ENCODE measurements at places on chromosomes 1 and 21.
A peak's percentile ranks its signal among the peaks of the same experiment; 100 is the strongest.

DNA sequence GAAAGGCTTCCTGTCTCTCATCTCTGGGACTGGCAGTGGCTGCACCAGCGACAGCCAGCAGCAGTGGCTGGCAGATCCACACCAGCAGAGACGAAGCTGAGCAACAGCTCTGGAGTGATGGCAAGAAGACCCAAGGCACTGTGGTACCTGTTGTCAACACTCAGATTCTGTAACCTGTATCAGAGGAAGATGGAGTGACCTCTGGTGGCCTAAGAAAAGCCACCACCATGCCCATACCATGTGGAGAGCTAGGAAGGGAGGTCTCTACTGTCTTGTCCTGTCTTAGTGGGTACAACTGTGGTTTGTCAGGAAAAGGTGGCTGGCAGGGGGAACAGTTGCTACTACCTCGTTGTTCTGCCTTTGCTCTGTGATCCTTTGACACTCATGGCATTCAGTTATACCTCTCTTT is 22.5 kb upstream of the RHBDL2 start:
- no peak for DNase-seq
- no peaks in the 10 kb centered on the region for H3K27me3 ChIP-seq
- no peak overlapping the region for H3K27ac ChIP-seq
- H3K4me3 ChIP-seq, result no peak overlapping the region

DNA sequence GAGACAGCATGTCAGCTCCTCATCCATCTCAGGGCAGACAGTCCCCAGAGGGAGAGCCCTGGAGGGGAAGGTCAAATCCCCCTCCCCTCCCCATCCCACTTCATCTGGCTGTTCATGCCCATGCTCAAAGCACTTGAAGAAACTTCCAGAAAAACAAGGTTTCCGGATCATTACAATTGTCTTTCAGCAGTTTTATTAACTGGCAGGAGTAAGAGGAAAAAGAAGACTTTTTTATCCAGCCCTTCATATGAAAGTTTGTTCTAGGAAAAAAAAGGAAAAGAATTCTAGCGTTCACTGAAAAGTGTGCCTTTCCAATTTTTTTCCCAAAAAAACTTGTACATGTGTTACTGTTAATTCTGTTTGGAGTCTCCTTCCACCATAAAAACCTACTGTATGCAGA is 145.7 kb upstream of the TIAM1 start:
- no peaks in the 10 kb centered on the region for H3K27me3 ChIP-seq
- H3K27ac ChIP-seq, result no peak overlapping the region
- H3K4me1 ChIP-seq, result peaks cover 2% of the 10 kb centered on the region
- peaks cover 25% of the 10 kb centered on the region for H3K36me3 ChIP-seq

- no peak overlapping the region for H3K4me3 ChIP-seq
- DNase-seq, result no peak
- peaks cover 5% of the 10 kb centered on the region for H3K36me3 ChIP-seq
- H3K4me1 ChIP-seq, result no peaks in the 10 kb centered on the region
These were observed 182.6 kb downstream of the VPS13D start for GRCh38 chr1:12412439-12412838.

GRCh38 chr1:239562095-239562494 is 175.7 kb downstream of the CHRM3 start:
- no peaks in the 10 kb centered on the region for H3K4me1 ChIP-seq
- H3K27ac ChIP-seq, result no peak overlapping the region
- no peak overlapping the region for H3K4me3 ChIP-seq
- no peak for DNase-seq

GRCh38 chr21:46117586-46118315 is 19.8 kb downstream of the COL6A2 start:
- no peaks in the 10 kb centered on the region for H3K36me3 ChIP-seq
- DNase-seq, result no peak
- no peaks in the 10 kb centered on the region for H3K4me1 ChIP-seq
- H3K27me3 ChIP-seq, result no peaks in the 10 kb centered on the region
- no peak overlapping the region for H3K4me3 ChIP-seq

DNA sequence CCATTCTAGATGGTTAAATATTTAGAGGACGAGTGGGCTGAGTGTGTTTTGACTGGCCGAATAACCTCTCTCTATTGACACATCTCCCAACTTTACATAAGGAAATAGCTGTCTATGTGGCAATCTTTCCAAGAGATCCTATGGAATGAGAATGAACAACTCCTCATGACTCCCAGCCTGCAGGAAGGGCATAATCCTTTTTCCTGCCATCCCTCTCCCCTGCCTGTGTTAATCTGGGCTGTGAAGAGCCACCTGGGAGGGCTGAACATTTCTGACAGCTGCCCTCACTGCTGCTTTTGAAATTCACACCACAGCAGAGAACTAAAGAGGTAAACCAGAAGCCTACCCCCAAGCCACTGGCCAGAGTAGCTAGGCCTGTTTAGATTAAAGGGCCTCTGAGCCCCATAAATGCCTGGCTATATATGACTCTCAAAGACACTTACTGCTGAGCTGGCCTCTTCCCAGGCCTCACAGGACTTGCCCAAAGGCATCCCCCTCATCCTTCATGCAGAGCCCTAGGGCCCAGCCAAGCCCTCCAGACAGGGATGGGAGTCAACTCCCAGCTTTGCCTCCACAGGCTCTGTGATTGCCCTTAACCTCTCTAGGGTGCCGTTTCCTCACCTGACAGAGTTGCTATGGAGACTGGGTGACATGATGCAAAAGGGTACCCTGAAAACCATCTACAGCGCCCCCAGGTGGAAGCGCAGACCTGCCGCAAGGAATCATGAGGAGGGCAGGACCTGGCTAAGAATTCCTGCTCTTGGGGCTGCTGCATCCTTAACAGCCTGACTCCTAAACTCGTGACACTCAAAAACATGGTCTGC is 42.0 kb upstream of the LDLRAP1 start:
- no peak overlapping the region for H3K27ac ChIP-seq
- H3K27me3 ChIP-seq, result no peaks in the 10 kb centered on the region
- H3K4me1 ChIP-seq, result peaks cover 2% of the 10 kb centered on the region
- H3K36me3 ChIP-seq, result peaks cover 7% of the 10 kb centered on the region
- no peak for DNase-seq

DNA sequence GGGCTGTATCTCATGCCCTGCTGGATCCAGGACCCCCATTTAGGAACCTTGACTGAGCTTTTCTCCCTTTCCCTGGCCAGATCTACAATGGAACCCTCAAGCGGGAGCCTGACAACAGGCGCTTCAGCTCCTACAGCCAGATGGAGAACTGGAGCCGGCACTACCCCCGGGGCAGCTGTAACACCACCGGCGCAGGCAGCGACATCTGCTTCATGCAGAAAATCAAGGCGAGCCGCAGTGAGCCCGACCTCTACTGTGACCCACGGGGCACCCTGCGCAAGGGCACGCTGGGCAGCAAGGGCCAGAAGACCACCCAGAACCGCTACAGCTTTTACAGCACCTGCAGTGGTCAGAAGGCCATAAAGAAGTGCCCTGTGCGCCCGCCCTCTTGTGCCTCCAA is 29.8 kb downstream of the PKP1 start:
- H3K4me3 ChIP-seq, result no peak overlapping the region
- H3K4me1 ChIP-seq, result no peaks in the 10 kb centered on the region
- no peaks in the 10 kb centered on the region for H3K27me3 ChIP-seq
- H3K27ac ChIP-seq, result no peak overlapping the region
- no peak for DNase-seq
- H3K36me3 ChIP-seq, result no peaks in the 10 kb centered on the region

GRCh38 chr21:38908537-38908936 is 102.8 kb downstream of the ETS2 start:
- H3K36me3 ChIP-seq, result no peaks in the 10 kb centered on the region
- H3K4me3 ChIP-seq, result no peak overlapping the region
- H3K27me3 ChIP-seq, result peaks cover 27% of the 10 kb centered on the region
- no peak for DNase-seq

DNA sequence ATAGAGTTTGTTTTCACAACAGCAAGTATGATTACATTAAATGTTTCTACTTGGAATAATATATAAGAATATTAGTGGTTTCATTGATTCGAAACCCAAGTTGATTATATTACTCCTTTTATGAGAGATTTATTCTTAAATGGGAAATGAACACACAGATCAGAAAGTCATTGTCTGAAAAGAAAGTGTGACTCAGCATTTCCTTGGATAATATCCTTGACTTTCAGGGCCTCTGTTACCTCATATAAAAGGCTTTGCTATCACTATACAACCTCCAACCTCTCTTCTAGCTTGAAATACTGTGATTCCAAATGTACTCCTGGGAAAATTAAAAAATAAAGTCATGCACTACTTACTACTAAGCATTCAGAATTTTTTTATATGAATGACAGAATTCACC is 295.3 kb upstream of the LYPLAL1 start:
- H3K27ac ChIP-seq, result no peak overlapping the region
- H3K36me3 ChIP-seq, result no peaks in the 10 kb centered on the region
- peaks cover 2% of the 10 kb centered on the region for H3K4me1 ChIP-seq
- DNase-seq, result no peak
- no peak overlapping the region for H3K4me3 ChIP-seq

DNA sequence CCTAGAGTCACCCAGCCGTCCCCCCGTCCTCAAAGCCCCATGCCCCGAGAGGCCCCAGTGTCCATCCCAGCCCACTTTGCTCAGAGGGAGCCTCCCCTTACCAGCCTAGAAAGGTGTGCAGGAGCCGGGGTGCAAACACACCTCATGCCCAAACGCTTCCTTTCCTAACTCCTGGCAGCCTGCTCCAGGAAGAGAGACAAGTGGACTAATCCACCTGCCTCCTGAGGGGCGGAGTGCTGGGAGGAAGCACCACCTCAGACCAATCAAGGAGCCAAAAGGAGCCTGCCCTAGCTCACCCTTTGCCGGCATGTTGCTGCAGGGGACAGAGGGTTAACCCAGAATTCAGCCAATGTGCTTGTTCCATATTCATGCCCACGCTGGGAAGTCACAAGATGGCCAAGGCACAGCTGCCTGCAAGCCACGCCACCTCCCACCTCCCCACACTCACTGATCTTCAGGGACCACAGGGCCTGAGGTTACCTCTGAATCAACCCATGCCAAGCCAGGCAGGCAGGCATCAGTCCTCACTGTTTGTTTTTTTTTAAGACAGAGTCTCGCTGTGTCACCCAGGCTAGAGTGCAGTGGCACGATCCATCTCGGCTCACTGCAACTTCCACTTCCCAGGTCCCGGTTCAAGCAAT is 27.8 kb downstream of the PLEKHA6 start:
- DNase-seq, result no peak
- H3K4me3 ChIP-seq, result no peak overlapping the region
- no peaks in the 10 kb centered on the region for H3K36me3 ChIP-seq
- H3K27me3 ChIP-seq, result no peaks in the 10 kb centered on the region

- H3K27ac ChIP-seq, result no peak overlapping the region
- H3K4me1 ChIP-seq, result peaks cover 2% of the 10 kb centered on the region
- no peaks in the 10 kb centered on the region for H3K27me3 ChIP-seq
- no peak for DNase-seq
- no peaks in the 10 kb centered on the region for H3K36me3 ChIP-seq
These were observed 199.8 kb downstream of the USH2A start for GRCh38 chr1:216223486-216223885.

GRCh38 chr1:67420835-67421492 is 9.2 kb downstream of the SERBP1 start:
- no peak overlapping the region for H3K27ac ChIP-seq
- no peak overlapping the region for H3K4me3 ChIP-seq
- no peaks in the 10 kb centered on the region for H3K4me1 ChIP-seq
- no peak for DNase-seq
- peaks cover 32% of the 10 kb centered on the region for H3K36me3 ChIP-seq
- H3K27me3 ChIP-seq, result no peaks in the 10 kb centered on the region

- peaks cover 9% of the 10 kb centered on the region for H3K4me1 ChIP-seq
- DNase-seq, result no peak
- no peaks in the 10 kb centered on the region for H3K36me3 ChIP-seq
- H3K27ac ChIP-seq, result no peak overlapping the region
These were observed 1.4 kb downstream of the LRRN2 start for GRCh38 chr1:204684206-204684570.

GRCh38 chr1:223609066-223609465 is 56.4 kb downstream of the CAPN8 start:
- H3K4me1 ChIP-seq, result no peaks in the 10 kb centered on the region
- no peak overlapping the region for H3K4me3 ChIP-seq
- no peaks in the 10 kb centered on the region for H3K36me3 ChIP-seq
- no peaks in the 10 kb centered on the region for H3K27me3 ChIP-seq

- no peak for DNase-seq
- H3K4me1 ChIP-seq, result no peaks in the 10 kb centered on the region
- H3K4me3 ChIP-seq, result no peak overlapping the region
- H3K27me3 ChIP-seq, result no peaks in the 10 kb centered on the region
- H3K27ac ChIP-seq, result no peak overlapping the region
These were observed 144.2 kb downstream of the PTPRU start for GRCh38 chr1:29380532-29380931.

- no peaks in the 10 kb centered on the region for H3K36me3 ChIP-seq
- no peaks in the 10 kb centered on the region for H3K4me1 ChIP-seq
- H3K27ac ChIP-seq, result no peak overlapping the region
- no peaks in the 10 kb centered on the region for H3K27me3 ChIP-seq
- no peak overlapping the region for H3K4me3 ChIP-seq
These were observed 52.8 kb upstream of the LYPLAL1 start for GRCh38 chr1:219120624-219121544.

- H3K27ac ChIP-seq, result no peak overlapping the region
- no peaks in the 10 kb centered on the region for H3K36me3 ChIP-seq
- H3K4me1 ChIP-seq, result no peaks in the 10 kb centered on the region
- DNase-seq, result no peak
- H3K4me3 ChIP-seq, result no peak overlapping the region
These were observed 622.3 kb downstream of the PTPRU start for GRCh38 chr1:29858646-29859045.

GRCh38 chr1:9792156-9793042 is 31.4 kb downstream of the CLSTN1 start:
- no peaks in the 10 kb centered on the region for H3K36me3 ChIP-seq
- H3K4me3 ChIP-seq, result no peak overlapping the region
- no peak for DNase-seq
- peaks cover 11% of the 10 kb centered on the region for H3K4me1 ChIP-seq
- no peak overlapping the region for H3K27ac ChIP-seq

DNA sequence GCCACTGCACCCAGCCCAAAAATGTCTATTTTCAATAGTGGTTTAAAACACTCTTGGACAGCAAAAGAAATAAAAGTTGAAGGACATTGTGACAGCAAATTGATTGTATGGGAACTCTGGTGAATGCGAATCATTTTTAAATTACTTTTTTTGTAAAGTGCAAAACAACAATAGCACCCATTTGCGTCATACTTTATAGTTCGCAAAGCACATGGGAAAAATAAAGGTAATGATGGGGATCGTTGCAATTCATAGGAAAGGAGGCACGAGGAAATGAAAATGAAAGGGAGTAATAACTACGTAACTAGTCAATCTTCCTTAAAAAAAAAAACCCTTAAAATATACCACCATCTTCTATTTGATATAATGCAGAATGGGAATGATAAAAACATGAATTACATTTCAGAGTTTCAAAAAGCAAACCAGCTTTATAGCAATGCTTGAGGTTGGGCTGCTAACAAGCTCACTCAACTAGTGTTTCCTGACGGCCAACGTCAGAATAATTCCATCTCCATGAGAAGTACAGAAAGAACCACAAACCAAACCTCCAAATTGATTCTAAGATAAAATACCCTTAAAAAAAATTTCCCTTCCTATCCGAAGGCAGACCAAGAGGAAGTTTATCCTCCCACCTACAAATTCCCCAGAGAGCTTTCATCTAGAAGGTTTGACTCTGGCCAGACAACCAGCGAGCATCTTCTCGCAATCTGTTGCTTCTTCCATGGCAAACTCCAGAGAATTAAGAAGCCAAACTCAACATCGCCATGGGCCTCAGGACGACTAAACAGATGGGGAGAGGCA is at the start of gene EDARADD:
EDARADD (plus strand) TSS at position 606 of the 801 bp plus-strand sequence; CDS start at position 765, 159 bp downstream.
- peak within 1 kb of the TSS; percentile 42 for H3K4me3 ChIP-seq
- no peak for DNase-seq
- H3K27ac ChIP-seq, result no peak within 1 kb of the TSS
- no peaks in the 10 kb centered on the region for H3K27me3 ChIP-seq
- peaks cover 2% of the 10 kb centered on the region for H3K4me1 ChIP-seq

- H3K27me3 ChIP-seq, result no peaks in the 10 kb centered on the region
- no peak for DNase-seq
- peaks cover 48% of the 10 kb centered on the region for H3K36me3 ChIP-seq
These were observed 1.4 kb downstream of the NUCKS1 start for GRCh38 chr1:205748403-205749233.
